ENCODE measurements at places on chromosomes 12 and 14.
A peak's percentile ranks its signal among the peaks of the same experiment; 100 is the strongest.

DNA sequence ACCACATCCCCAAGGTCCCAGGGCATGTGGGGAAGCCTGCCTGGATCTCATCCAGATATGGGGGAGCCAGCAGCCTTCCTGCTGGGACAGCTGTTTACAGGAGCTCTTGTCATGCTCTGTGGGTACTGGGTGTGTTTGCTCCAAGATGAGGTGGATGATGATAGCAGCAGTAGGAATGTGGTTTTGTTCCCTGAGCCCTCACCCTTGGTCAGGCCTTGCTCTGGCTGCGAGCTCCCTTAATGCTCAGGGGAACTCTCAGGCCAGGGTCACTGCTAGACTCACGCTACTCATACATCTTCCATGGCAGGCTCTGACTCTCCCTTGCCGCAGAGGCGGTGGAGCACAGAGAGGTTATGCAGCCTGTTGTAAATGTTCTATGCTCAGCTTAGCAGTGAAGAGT is 990.3 kb downstream of the AACS start:
- DNase-seq: peak; percentile 40

DNA sequence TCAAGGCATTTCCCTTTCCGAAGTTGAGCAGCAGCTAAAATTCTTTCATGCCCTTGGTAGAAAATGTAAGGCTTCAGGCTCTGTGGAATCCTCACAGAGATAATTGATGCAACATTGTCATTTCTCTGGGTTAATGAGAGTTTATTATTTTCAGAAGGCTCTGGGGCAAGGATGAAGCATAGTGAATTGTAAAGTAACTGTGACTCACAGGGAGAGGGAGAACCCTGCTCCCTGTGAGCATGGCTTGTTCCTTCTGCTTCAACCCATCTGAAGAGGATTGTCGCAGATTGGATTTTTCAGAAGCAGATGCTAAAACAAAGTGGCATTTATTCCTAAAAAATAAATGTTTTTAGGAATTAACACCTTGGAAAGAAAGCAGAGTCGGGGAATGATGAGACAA is 41.2 kb downstream of the APOBEC1 start:
- DNase-seq: no peak

GRCh38 chr14:54420478-54421142 is 20.6 kb downstream of the CNIH1 start:
- DNase-seq: peak; percentile 68

DNA sequence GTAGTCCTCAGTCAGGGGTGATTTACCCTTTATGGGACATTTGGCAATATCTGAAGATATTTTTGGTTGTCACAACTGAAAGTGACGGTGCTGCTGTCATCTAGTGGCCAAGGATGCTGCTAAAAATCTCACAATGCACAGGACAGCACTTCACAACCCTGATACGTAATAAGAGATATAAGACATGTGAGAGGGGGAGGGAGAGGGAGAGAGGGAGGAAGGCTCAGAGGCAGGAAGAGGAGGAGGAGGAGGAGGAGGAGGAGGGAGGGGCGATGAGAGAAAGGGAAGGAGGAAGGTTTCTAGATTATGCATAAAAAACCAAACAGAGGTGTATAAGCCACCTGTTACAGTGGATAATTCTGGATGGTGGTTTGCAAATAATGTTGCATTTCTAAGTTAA is 14.3 kb downstream of the MYL2 start:
- DNase-seq: no peak

DNA sequence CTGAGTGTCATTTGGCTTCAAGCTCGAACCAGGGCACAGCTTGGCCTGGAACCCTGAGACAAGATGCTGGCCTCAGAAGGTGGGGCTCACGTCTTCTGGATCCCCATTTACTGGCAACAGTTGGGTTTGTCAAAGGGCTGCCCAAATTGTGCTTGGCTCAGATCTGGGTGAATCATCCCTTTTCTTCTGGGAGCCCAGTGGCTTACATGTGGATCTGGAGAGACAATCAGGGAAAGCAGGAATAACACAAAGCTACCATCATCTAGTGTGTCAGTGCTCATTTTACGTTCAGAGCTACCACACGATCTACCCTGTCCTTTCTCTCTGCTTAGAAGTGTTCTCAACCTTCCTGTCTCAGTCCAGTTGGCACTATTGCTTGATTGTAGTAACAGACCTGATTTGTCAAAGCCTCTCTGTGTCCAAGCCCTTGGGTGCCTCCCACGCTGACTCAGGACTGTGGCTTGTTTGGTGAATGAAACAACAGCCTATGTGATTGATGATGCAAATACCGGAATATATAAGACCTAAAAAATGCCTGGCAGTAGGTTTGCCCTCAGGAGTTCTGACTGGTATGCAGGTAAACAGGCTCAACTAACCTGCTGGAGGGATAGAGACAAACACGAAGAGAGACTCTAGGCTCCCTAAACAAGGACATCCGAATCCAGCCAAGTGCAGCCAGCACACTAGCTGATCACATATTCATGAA is 974.3 kb downstream of the VRK1 start:
- DNase-seq: peak; percentile 8

DNA sequence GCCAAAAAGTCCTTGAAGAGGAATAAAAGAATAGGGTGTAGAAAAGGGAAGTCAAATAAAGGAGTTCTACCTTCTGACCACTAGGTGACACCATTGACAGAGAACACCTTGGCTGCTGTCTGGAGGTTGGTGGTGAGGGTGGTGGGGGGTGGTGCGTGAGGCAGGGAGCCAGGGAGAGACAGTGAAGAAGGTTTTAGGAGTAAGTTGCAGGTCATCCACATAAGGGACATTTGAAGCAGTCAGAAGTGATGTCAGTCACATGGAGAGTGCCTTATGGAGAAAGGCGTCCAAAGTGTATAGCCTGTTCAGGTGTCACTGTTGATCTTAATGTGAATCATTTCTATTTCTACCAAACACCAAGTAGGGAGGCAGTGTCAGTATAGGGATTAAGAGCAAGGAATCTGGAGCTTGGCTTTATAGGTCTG is 279.3 kb upstream of the DDHD1 start:
- peak; percentile 85 for DNase-seq

DNA sequence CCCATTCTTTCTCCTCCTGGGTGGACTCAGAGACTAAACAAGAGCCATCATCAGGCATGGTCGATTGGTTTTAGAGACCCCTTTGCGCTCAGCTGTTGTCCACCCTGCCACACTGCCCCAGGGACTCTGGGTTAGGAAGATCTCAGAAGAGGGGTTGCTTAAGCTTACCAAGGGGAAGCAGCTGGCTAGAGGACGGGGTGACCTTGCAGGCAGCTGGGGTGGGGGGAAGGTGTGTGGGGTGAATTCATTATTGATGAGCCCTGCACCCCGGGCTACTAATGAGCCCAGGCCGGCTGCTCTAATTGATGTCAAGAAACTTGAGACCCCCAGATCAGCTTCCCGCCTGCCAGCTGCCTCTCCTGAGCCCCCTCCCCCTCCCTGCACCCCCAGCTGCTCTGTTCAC is 8.7 kb upstream of the ZNF385A start:
- no peak for DNase-seq

Measured in urothelium cell line (cell line).